ENCODE measurements at places on chromosomes 6 and 20.

- no peak for DNase-seq
Measured at GRCh38 chr20:62884556-62884955, 22.9 kb upstream of the TCFL5 start.

DNA sequence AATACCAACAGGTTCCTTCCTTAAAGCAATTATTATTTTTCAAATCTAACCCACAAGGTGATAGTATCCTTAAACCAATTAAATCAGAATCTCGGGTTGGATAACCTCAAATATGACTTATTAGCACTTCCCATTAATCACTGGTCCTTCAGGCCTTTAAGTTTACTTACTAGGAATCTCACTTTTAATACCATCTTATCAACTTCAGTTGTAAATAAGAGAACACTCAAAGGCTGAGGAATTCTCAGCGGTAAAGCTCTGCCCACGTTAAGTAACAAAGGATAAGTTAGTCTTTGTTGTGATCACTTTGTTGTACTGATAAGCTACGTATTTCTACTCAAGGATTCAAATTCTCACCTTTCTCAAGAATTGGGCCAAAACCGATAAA lies 82.0 kb downstream of the OR2B2 start:
- DNase-seq, result no peak

DNA sequence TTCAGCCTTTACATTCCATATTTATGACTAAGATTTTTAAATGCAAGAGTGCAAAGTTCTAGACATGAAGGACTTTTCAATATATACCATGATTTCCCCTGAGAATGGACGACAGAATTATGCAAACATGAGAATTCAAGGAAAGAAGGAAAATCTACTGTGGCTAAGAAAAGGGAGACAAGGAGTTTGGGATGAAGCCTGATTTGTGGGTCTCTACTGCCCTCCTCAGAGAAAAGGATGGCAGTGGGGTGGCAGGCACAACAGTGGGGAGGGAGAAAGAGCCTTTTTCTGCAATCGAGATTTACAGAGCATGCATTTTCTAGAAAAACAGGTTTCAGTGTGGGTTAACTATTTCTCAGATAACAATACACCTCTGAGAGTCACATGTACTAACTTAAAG lies 466.9 kb upstream of the NRSN1 start:
- no peak for DNase-seq

- no peak for DNase-seq
Measured at GRCh38 chr6:14326774-14327173, 209.2 kb downstream of the CD83 start.

- DNase-seq, result no peak
Measured at GRCh38 chr6:130313206-130313605, 52.6 kb upstream of the TMEM200A start.

GRCh38 chr6:90612313-90612680 lies 25.4 kb upstream of the MAP3K7 start:
- DNase-seq, result no peak

- no peak for DNase-seq
Measured at GRCh38 chr6:89564752-89565427, 73.7 kb downstream of the LYRM2 start.

DNA sequence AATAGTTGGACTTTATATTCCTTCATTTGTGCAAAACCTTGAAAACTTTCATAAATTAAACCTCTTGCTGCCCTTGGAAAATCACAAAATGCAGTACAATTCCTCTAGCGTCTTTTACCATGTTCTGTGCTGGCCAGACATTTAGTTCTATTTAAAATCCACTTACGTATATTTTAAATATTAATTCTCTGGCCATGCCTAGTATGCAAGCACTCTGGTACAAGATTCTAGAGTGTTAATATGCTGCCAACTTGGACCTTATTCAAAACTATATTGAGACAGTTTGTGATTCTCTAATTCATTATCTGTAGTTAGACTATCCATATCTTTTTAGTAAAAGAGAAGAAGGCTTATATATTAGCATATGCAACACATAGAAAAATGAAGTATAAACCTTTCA lies 328.1 kb downstream of the ARHGAP18 start:
- no peak for DNase-seq

DNA sequence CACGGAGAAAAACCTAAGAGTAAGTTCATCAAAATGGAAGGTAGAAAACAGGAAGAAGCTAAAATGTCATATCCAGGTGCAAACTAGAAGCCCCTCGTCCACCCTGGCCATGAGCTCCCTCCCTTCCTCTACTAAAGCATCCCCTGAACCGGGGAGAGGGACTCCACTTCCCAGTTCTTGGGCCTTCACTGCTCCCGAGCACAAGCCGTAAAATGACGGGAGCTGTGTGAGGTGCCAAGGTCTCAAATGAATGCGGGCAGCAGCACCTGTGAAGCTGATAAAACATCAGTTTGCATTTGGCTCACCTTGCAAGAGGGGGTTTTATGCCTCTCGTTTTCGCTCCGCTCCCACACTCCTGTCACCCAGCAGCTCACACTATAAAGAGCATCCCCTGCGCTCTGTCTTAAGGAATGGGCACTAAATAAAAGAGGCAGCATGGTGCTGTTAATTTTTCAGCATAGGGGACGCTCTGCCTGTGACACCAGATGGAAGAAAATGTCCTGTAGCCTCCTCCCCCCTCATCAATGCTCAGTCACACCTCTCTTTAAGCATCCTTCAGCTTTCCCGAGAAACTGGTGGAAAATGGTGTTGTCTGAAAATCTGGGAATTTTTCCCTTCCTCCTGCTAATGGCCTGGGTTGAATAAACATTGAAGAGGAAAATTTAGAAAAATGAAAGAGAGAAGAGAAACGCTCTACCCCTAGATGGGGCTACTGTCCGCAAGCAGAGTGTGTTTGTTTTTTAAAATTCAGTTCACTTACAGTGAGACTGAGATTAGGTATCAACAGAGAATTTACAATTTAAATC lies 563.0 kb upstream of the AGPAT4 start:
- no peak for DNase-seq

DNA sequence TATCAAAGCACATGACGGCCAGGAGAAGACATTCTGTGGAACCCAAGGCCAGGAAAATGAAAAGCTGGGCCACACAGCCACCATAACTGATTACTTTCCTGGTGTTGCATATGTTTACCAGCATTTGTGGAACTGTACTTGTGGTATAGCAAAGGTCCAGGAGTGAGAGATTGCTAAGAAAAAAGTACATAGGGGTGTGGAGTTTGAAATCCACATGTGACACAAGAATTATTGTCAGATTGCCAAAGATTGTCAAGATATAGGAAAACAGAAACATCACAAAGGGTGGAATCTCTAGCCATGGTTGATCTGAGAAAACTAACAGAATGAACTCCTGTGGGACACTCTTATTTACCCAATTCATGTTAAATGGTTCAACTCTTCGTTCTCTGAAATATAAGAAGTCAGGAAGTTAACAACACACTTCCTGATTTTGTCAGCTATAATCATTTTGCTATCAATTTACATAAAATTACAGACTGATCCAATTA lies at the start of gene OR2B2:
TSS of gene OR2B2 (minus strand) at position 441 of the 491 bp plus-strand sequence. CDS start at position 364, 77 bp downstream.
- no peak for DNase-seq

DNA sequence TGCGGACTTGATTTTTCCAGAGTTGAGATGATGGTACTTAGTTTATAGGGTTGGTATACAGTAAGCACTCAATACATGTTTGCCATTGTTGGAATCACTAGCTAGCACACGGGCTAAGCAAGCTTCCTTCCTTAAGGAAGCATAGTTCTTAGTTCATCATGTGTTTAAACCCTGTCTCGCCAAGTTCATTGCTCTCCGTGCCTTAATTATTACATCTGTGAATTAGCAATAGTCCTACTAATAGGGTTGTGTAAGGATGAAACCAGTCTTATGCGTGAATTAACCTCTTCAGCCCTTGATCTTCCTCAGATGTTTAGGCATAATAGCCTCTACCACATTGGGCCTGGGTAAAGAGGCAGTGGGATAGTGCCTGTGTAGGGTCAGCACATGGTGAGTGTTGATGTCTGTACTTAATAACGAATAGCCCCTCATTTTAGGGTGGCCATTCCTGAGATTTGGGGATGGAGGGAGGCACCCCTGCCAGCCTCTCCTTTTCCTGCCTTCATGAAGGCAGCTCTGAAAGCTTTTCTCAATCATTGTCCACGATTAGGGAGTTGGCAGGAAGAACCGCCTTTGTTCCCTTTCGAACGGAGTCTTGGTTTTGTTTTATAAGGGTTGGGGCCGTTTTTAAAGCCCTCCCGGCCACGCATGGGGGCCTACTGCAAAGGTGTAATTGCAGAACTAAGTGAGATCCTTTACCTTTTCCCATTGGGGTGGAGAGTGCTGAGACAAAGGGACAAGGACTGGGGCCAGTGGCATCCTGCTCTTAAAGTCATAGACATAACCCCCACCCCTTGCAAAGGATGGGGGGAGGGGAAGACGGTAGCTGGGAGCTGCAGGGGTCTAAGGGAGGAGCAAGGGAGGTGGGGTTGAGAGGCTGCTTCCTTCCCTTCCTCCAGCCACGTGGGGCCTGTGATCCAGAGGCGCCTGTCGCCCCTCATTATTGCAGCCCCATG lies 2.1 kb downstream of the DNMT3B start:
- no peak for DNase-seq

GRCh38 chr20:61761453-61762166 lies 304.1 kb downstream of the TAF4 start:
- DNase-seq, result no peak

GRCh38 chr6:135346747-135347146 lies 150.8 kb downstream of the AHI1 start:
- no peak for DNase-seq

DNA sequence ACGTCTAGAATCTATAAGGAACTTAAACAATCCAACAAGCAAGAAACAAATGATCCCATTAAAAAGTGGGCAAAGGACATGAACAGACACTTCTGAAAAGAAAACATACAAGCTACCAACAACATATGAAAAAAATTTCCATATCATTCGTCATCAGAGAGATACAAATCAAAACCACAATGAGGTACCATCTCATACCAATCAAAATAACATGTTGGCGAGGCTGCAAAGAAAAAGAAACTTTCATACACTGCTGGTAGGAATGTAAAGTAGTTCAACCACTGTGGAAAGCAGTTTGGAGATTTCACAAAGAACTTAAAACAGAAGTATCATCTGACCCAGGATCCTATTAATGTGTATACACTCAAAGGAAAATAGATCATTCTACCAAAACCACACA lies 243.9 kb upstream of the RUNX2 start:
- no peak for DNase-seq

DNA sequence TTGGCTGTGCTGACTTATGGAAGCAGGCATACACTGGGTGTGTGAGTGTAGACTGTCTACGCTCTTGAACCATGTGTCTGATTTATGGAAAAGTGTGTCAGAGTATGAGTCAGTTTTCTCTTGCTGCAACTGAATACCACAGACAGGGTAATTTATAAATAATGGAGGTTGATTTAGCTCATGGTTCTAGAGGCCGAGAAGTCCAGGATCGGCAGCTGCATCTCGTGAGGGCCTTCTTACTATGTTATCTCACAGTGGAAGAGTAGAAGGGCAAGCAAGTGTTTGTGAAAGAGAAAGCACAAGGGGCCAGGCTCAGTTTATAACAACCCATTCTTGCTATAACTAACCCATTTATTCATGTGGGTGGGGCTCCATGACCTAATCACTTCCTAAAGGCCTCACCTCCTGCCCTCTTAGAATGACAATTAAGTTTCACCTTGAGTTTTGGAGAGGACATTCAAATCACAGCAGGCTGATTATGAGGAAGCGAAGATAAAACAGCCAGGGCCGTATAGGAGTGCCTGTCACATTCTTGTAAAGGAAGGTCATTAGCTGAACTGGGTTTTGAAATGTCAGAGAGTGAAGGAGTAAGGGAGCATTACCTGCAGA lies 6.7 kb downstream of the GPR31 start:
- DNase-seq, result no peak

- no peak for DNase-seq
Measured at GRCh38 chr6:25365154-25365553, 86.0 kb downstream of the CARMIL1 start.

GRCh38 chr6:144753023-144753705 lies 468.0 kb downstream of the UTRN start:
- no peak for DNase-seq

- no peak for DNase-seq
Measured at GRCh38 chr20:9613871-9614270, 99.5 kb downstream of the LAMP5 start.

GRCh38 chr6:75467966-75468365 lies 25.6 kb downstream of the FILIP1 start:
- DNase-seq, result no peak

DNA sequence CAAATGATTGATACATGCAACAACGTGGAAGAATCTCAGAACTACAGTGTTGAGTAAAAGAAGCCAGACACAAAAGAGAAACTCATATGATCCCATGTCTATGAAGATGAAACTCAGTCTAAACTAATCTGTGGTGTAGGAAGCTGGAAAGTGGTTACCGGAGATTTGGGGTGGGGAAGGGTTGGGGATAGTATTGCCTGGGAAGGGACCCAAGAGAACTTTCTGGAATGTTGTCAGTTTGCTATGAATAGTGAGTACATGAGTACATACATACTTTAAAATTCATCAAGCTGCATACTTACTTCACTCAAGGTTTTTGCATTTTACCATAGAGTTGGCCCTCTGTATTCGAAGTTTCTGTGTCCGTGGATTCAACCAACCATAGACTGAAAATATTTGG lies 106.0 kb downstream of the SAMD5 start:
- no peak for DNase-seq

- no peak for DNase-seq
Measured at GRCh38 chr6:36946526-36946925, 8.0 kb upstream of the PI16 start.

GRCh38 chr20:63942250-63942951 lies 13.8 kb downstream of the UCKL1 start:
- DNase-seq, result no peak

GRCh38 chr6:88006557-88006956 lies 41.1 kb upstream of the SPACA1 start:
- DNase-seq, result no peak

DNA sequence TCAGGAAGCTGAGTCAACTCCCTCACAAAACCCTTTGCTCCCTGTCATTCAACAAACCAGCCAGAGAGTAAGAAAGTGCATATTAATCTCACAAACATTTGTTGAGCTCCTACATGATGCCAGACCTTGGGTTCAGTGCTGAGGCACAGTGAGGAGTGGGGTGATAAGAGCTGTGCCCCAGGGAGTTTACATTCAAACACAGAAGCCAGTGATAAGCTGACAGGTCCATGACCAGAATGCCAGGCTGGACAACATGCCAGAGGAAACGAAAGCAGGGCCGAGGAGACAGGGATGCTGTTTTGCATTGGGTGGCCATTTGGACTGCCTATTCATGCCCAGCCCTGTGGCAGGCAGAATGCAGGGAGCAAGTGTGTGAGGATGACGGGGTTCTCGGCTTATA lies 76.7 kb downstream of the LRFN2 start:
- DNase-seq, result no peak

DNA sequence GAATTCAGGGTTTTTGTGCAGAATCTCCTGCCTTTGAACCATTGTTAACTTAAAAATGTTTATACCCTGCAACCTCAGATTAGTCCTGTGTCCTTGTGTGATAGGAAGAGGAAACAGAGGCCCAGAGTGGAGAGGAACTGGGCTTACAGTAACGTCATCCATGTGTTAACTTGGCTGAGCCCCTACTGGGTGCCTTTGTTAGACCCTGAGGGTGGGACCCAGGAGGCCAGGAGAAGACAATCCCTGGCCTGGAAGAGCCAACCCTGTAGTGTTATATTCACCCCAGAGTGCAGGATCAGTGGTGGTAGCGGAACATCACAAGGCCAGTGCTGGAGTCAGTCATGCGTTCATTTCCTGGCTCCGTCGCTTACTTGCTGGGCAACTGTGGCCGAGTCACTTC lies 10.6 kb downstream of the MYLK2 start:
- no peak for DNase-seq

Data from stimulated activated CD4-positive, alpha-beta T cell treated with anti-CD3 and anti-CD28 coated beads, Interleukin-4, amount 100 ng/mL, for 1 hour (primary cell).